ENCODE measurements at places on chromosomes 11 and 22. TPM values are rescaled to one million over a fixed set of nuclear protein-coding genes. Genes with fewer than 3 reads are reported as not detected.

TIGD3 gene
- 1.5 TPM for total RNA-seq

ADAMTS8 gene
- total RNA-seq, result 0.74 TPM

FAT3 gene
- total RNA-seq, result 2.7 TPM

INS gene
- not detected for total RNA-seq

TEX12 gene
- not detected for total RNA-seq

ISX gene
- total RNA-seq, result not detected

C11orf21 gene
- not detected for total RNA-seq

RIC3 gene
- not detected for total RNA-seq

C22orf15 gene
- total RNA-seq, result not detected
